HFFc6 (cell line): ENCODE measurements at places on chromosomes 13 and 19. TPM values are rescaled to one million over a fixed set of nuclear protein-coding genes. Genes with fewer than 3 reads are reported as not detected.

The IGFLR1 gene
- 0.41 to 1.2 TPM (median 1.2 TPM) in 3 replicates for total RNA-seq

The PEAK3 gene
- 0.07 to 0.24 TPM in 2 of 3 replicates, not detected in the other for total RNA-seq

The PRR12 gene
- total RNA-seq = 24.0 to 25.2 TPM (median 24.3 TPM) in 3 replicates

The ZNF558 gene
- total RNA-seq = 10.3 to 11.0 TPM (median 10.7 TPM) in 3 replicates

The LACC1 gene
- total RNA-seq = 3.6 to 6.2 TPM (median 4.7 TPM) in 3 replicates

The PSG7 gene
- 0.26 and 0.42 TPM in 2 replicates for total RNA-seq

The ZNF708 gene
- total RNA-seq = 4.3 to 5.4 TPM (median 4.4 TPM) in 3 replicates

The UNC13A gene
- total RNA-seq = 0.07 to 0.45 TPM (median 0.33 TPM) in 3 replicates

The MAP4K1 gene
- 0.21 to 0.37 TPM (median 0.27 TPM) in 3 replicates for total RNA-seq

The POLR2I gene
- total RNA-seq = 59.6 to 71.8 TPM (median 65.6 TPM) in 3 replicates

The SLC7A9 gene
- not detected in 2 replicates for total RNA-seq

The PGLYRP1 gene
- not detected in 3 replicates for total RNA-seq

The MYO16 gene
- total RNA-seq = not detected in 3 replicates

The MTIF3 gene
- 26.4 to 33.0 TPM (median 30.5 TPM) in 3 replicates for total RNA-seq

The ACP7 gene
- total RNA-seq = not detected in 3 replicates

DNA sequence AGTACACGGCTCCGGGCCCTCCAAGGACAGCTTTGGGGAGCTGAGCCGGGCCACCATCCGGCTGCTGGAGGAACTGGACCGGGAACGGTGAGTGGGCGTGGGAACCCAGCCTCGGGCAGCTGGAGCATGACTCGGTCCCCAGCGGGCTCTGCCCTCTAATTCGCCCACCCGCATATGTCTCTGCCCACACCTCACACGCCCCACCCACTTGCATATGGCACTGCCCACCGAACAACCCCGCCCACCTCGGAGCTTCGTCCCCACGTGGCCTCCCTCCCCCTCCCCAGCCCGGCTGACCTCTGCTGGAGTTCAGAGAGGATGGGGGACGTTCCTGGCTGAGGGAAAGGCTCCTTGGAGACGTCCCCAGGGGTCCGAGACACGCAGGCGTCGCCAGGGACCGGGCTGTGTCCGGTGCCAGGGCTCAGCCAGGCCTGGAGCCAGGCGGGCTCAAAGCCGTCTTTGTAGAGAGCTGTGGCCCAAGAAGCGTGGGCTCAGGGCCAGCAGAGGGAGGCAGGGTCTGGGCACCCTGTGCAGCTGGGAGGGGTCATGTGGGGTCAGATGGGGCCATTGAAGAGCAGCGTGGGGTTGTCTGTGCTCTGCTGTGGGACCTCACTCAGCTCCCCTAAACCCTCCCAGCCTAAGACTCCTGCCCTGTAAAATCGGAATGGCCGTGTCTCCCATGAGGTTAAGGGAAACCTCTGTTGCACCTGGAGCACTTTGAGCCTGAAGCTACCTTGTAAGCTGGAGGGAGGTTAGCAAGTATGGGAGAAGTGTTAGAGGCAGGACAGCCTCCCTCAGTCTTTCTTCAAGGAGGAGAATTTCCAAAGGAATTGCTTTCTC, 3.8 kb downstream of the APC2 start:
- no peak for DNase-seq

- no peak for DNase-seq
These were observed 1212.0 kb downstream of the PCDH17 start for GRCh38 chr13:58843567-58843966.

GRCh38 chr13:86601351-86601750, 802.1 kb upstream of the SLITRK6 start:
- no peak for DNase-seq

DNA sequence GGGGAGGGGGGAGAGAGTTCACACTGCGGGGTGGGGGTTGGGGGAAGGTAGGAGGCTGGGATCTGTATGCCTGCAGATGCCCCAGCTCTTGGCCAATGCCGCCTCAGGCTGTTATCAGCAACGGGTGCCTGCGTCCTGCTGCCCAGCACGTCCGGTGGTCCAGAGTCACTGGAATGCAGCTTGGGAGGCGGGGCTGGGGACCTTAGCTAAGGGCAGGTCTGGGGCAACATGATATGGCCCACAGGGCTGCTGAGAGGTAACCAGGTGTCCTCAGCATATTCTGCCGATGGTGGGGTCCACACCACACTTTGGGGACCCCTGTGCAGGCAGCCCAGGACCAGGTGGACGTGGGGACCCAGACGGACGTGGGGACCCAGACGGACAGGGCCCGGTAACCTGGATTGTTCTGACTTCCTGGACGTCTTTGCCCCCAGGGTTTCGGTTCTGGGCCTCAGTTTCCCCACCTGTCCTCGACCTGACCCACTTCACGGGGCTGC, 668 bp upstream of the ARHGAP45 start:
- no peak for DNase-seq

DNA sequence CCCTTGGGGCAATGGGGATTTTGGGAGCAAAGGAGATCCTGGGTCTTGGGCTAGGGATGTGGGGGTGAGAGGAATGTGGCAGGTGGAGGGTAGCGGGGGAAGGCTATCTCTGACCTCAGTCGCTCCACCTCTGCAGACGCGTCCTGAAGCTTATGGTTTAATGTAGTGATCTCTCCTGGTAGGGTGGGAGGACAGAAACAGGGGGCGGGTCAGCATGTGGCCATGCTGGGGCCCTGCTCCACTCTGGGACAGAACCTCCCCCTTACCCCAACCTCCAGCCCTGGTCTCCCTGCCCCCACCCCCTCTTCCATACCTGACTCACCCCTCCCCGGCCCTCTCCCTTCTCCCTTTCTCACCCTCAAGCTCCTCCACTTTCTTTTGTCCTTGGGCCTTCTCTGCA, 1.4 kb downstream of the BST2 start:
- no peak for DNase-seq

- peak; percentile 86 for DNase-seq
These were observed at the start of gene ZNF790 for GRCh38 chr19:36837906-36838783. Gene ZNF790, minus strand, starts transcription at chr19:36838387. Its CDS starts 12,768 bp downstream, at chr19:36825619.

DNA sequence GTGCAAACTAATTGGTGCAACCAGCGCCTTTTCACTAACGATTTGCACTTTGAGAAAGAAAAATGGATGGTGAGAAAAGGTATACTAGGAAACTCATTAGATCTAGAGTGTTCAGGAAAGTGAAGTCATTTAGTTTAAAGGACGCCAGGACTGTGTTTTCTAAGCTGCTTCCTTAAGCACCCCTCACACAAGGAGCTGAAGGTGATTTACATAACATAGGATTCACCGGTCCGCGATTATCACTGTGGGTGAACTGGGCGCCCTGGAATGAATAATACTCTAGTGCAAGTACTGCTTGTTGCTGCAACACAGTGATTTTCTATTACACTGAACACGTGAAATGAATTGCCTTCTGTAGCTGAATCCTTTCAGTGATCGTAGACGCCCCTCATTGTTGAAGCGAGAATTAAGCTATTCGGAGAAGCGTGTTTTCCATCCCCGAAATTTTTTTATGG, 2.6 kb upstream of the MAB21L1 start:
- DNase-seq = no peak

DNA sequence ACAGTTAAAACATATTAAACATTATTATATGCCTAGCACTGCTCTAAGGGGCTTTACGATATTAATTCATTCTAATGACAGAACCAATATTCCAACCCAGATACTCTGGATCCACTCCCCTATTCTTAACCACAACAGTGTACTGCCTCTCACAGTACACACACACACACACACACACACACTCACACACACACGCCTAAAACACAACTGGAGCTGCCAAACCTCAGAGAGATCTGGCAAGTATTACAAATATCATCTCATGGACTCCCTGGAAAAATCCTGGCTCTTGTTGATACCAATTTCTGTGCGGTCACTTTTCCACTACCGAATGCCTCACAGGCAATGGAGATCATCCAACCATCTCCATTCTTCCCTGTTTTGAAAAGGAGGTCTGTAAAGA, 1.3 kb downstream of the ZNF780A start:
- DNase-seq = no peak

DNA sequence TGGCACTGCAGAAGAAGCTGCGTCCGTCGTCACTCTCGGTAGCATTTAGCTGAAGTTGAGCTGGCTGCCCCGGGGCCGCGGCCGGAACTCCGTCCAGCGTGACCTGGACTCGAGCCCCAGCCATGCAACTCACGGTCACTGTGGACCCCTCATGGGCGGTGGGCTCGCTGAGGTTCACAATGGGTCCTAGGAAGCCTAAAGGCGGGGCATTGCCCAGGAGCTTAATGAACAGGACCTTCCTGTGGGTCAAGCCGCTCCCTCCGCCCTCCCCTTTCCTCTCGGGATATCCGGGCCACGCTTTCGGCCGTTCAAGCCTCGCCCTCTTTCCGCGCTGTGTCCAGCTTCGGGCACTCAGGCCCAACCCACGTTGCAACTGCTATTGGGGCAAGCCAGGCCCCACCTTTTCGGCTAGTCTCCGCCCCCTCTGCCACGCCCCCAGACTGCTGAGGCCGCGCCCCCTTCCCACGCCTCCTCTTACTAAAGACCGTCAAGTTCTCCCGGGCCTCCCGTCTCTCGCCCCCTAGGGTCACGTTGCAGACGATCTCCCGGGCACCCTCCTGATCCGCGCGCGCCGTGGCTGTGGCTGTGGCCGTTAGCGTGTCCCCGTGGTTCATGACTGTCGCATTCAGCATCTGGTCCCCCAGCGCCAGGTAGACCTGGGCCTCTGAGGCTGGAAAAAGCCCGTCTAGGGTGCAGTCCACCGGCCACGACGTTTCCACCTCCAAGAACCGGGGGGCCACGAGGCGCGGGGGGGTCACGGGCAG, 1.4 kb upstream of the RAVER1 start:
- DNase-seq = peak; percentile 96

- DNase-seq = no peak
These were observed 72.5 kb upstream of the MTIF3 start for GRCh38 chr13:27522847-27523246.

DNA sequence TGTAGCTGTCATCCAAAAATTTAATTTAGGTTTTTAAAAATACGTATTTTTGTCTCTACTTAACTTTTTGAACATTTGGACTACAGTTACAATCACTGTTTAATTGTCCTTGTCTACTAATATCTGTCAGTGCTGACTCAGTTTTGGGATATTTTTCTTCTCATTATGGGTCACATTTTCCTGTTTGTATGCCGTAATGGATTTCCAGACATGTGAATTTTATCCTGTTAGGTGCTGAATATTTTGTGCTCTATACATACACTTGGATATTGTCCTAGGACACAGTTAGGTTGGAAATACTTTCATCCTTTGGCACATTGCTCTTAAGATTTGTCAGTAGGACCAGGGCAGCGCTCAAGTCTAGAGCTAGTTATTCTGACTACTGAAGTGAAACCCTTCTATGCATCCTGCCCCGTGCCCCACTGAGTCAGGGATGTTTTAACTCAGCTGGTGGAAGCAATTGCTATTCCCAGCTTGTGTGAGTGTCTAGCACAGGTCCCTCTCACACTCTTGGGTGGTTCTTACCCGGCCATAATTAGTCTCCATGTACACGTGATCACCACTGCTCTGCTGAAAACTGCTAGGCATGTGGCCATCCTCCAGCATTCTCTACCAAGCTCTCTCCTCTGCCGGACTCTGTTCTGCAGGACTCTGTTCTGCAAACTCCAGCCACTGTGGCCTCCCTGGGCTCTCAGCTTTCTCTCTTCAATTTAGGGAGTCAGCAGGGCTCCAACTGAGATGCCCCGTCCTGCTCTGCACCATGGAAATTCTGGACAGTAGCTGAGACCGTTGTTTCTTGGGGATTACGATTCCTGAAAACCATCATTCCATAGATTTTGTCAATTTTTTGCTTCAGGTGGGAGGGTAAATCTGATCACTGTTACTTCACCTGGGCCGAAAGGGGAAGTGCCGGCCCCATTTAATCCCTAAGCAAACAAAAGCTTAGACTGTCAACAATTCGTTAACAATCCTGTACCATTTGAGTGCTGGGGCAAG, 11.1 kb downstream of the PROZ start:
- DNase-seq = no peak

DNA sequence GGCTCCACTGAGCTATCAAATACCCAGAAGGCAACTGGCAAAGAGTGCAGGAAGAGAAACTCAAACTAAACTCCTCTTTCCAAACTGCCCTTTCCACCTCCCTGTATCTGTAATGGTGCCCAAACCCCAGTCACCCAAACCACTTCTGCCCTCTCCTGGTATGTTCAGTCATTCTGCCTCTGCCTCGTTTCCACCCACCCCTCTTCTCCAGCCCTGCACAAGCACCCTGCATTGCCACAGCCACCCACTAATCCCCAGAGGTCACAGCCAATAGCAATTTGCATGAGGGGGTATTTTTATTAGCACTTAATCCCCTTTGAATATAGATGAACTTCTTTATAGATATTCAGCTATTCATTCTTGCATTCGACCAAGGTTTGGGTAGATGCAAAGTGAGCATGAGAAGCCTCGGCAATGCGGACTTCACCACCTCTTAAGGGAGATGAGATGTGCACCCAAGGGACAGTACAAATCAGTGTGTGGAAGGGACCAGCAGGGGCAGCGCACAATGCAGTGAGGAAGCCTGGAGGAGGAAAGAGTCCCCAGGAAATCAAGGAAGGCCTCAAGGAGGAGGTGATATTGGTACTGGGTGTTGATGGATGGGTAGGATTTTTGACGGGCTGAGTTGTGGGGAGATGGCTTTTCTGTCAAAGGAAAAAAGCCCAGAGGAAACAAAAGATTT, 12.4 kb downstream of the TMEM272 start:
- DNase-seq = peak; percentile 5

GRCh38 chr13:98879957-98880356, 97.9 kb downstream of the DOCK9 start:
- no peak for DNase-seq

- DNase-seq = peak; percentile 51
These were observed 697 bp upstream of the DGKH start for GRCh38 chr13:42047561-42048341.

GRCh38 chr19:11833541-11833940, 15.0 kb upstream of the ZNF439 start:
- DNase-seq = no peak

GRCh38 chr19:11159598-11160439, 4.2 kb upstream of the SPC24 start:
- DNase-seq = no peak

GRCh38 chr13:103759361-103759760, 693.1 kb upstream of the SLC10A2 start:
- DNase-seq = no peak

DNA sequence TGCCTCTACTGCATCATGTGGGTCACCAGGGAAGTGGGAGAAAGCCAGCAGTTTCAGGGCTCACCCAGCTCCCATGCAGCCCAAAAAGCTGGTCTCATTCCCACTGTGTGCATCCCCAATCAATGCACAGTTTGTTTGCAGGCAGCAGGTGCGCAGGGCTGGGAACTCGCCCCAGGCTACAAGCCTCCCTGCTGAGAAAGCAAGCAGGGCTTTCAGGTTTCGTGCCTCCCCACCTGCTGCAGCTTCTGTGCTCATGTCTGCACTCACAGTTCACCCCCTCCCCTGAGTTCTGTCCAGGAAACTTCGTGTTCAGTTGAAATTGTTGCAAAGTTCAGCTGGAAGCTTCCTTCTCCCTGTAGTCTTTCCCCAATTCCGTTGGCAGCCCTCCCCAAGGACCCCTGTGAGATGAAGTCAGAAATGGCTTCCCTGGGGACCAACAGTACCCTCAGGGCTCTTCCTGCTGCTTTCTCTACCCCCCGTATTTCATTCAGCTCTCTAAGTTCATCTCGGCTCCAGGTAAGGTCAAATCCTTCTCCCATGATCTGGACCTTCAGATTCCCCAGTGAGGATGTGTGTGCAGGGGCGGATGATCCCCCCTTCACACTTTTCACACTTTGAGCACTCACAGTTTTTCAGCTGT, 10.3 kb upstream of the KLK3 start:
- DNase-seq = no peak
